ENCODE measurements at places on chromosomes 16 and 17.

- no peak for DNase-seq
These were observed 29.0 kb upstream of the HEATR6 start for GRCh38 chr17:60107526-60108257.

- DNase-seq: no peak
These were observed 293.8 kb downstream of the HS3ST3B1 start for GRCh38 chr17:14594690-14595089.

DNA sequence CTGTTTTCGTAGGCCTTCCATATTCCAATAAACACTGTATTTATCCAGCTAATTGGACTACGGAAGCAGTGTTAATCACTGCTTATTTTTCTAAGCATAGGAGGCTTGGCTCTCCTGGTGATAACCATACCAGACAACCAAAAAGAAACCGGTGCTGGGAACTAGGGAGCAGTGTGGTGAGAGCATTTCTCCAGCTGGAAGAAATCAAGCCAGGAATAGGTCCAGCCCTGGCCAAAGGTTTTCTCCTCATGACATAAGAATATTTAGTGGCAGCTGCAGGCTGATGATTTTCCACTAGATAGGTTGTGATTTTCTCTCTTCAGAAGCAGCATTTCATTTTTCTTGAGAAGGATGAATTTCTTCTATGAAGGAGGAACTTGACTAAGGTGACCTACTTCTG, 141.5 kb downstream of the TRIM37 start:
- no peak for DNase-seq

- no peak for DNase-seq
These were observed 64.5 kb upstream of the NLK start for GRCh38 chr17:27977751-27978688.

DNA sequence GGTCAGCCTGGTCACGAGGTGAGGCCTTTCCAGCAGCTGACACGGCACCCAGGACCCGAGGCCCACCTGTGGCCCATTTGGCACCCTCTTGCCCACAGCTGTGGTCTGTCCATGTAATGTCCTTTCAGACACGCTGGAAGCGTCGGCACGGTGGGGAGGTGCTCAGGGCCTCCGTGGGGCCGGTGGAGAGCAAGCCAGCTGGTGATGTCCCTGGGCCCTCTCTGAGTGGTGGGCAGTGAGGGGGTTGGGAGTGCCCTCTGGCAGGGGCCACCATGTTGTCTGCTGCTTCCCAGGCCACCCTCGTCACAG, 97.3 kb upstream of the ZNF469 start:
- no peak for DNase-seq

DNA sequence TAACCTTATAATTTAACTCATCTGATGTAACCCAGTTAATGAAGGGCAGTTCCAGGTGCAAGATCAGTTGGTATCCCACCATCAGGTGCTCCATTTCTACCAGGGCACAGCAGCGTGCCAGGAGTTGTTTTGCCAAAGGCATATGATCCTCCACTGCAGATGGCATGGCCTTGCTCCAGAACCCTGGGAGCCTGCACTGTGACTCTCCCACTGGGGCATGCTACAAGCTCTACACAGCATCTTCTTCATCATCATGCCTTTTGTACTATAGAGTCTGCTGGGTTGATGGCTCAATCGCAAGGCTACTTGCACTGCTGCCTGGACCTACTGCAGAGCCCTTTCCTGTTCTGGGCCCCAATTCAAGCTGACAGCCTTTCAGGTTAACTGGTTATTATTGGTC, 11.3 kb upstream of the MAPT start:
- DNase-seq: no peak

DNA sequence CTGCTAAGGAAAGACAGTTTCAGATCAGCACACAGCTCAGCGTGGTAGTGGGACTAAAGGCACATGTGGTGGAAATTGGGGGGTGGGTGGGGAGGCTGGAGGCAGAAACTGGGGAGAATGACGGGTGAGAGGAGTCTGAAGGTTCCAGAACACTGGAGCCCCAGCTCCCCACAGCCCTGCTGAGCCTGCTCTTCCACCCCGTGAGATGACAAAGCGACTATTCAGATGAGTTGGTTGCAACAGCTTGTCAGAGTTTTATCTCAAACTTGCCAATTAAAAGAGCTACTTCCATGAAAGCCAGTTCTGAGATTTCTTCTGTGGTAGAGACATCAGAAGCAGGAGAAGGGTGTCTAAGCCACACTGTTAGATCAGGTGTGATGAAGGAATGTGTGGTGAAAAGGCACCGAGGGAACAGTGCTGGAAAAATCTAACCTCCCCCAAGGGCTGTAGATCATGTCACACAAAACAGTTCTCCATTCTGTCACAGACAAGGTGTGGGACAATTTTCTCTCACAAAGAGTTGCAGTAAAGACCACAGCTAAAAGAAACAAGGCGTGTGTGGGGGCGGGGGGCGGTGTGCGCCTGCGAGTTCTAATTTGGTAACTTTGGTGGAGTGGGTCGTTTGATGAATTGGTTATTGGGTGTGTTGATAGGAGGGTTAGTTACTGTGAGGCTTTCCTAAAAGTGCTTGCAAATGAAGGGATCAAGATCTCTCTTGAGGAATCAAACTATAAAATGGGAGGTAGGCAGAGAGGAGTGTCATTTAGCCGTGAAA, 39.0 kb downstream of the CCDC182 start:
- no peak for DNase-seq

DNA sequence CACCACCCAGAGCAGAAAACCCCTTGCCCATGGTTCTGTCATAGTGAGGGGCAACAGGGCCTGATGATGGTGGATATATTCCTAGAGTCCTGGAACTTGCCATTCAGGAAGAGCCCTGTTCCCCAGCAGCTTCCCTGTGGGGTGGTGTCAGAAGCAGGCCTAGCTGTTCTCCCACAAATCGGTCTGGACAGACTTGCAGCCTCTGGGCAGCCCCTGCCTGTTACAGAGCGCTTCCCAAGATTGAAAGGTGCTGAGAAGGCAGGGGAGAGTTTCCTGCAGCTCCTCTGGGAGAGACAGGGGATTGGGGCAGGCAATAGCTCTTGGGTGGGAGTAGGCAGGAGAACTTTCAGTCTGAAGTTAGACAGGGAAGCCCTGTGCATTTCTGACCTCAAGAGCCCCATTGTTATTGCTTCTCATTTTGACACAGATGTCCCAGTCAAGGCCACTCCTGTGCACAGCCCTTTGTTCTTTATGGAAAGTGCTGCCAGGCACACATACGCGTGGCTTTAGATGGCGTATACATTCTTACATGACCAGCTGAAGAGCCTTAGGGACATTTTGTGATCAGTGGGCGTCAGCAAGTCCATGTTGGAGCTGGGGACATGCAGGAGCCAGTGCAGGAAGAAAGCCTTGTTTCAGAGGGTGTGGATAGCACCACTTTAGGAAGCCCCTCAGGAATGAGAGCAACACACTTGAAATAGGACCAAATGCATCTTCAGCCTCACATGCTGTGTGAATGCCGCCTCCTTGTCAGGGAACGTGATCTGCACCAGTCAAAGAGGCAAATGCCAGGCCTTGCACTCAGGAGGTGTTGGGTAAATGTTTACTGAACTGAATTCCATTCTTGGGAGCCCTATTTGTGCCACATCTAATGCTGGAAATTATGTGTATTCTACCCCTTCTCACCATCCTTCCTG, 67.5 kb downstream of the GNAO1 start:
- DNase-seq: no peak

- DNase-seq: no peak
These were observed 72.6 kb downstream of the SDK2 start for GRCh38 chr17:73571511-73572130.

DNA sequence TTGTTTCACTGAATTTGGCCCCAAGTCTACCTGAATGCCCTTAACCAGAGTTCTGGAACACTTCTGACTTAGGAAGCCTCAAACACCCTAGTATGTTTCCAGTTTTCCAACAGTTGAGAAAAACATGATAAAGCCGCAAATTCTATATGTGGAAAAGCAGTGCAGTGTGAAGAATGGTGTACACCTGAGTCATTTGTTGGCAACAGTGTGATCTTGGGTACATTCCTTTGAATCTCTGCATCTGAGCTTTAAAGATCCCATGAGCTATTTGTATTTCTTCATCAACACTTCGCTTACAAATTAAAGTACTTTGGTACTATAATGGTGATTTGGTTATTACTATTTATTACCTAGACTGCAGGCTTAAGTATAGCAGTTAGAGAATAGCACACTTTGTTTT, 93.6 kb upstream of the TBX2 start:
- DNase-seq: no peak

- no peak for DNase-seq
These were observed 191.6 kb upstream of the GSE1 start for GRCh38 chr16:85421338-85422195.

DNA sequence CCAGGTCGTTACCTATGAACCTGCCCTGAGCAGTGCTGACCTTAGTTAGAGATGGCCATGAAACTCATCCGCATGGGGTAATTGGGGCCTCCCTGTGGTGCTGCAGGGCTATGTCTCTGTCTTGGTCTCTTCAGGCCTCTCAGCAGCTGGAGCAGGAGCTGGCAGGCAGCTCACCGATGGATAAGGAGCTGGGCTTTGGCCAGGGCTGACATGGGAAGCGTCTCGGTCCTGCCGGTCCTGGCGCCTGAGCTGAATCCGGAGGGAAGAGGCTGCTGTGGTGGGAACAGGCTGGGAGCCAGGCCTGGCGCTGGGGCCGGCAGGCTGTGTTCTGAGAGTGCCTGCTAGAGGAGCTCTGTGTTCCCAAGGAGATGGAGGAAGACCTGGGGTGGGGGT, 10.1 kb downstream of the IL32 start:
- no peak for DNase-seq
